ENCODE measurements at places on chromosomes 12 and 14. TPM values are rescaled to one million over a fixed set of nuclear protein-coding genes. Genes with fewer than 3 reads are reported as not detected.
A peak's percentile ranks its signal among the peaks of the same experiment; 100 is the strongest.

GRCh38 chr14:54902143-54902520 lies 494 bp downstream of the GCH1 start:
- peak; percentile 54 for DNase-seq

DNA sequence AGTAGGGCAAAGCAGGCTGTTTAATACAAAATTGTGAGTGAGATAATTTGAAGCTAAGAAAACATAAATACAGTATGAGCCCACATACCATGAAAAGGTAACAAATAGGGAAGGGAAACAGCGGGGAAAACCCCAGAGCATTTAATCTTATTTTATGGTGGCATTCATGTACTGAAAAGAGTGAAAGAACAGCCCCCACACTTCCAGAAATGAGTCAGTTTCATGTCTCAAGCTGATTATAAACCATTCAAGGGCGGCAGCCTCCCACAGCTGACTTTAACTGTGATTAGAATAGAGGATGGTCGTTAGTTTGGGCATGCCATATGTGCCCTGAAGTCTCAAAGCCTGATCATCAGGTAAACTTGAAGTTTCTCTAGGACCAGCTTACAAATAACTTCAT lies 64.5 kb downstream of the FOXG1 start:
- no peak for DNase-seq

GRCh38 chr12:59382282-59383078 lies 213.3 kb upstream of the SLC16A7 start:
- DNase-seq, result no peak

DNA sequence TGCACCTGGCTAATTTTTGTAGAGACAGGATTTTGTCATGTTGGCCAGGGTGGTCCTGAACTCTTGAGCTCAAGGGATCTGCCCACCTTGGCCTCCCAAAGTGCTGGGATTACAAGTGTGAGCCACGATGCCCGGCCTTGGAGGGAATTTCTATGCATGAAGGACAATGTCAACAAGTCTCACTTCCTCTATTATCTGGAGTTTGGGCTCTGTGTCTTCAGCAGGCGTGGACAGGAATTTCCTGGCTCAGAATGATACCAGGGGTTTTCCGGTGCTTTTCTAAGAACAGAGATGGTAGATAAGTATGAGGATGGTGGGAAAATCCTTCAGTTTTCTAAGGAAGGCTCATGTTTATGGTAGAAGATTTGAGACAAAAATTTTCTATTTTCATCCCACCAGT lies 75.0 kb upstream of the CCDC60 start:
- no peak for DNase-seq

- DNase-seq, result peak; percentile 78
Observed at GRCh38 chr14:96038920-96039632, at the start of gene C14orf132. Gene C14orf132, plus strand, starts transcription at chr14:96039362. Its CDS starts 139 bp downstream, at chr14:96039501.

- DNase-seq, result no peak
Observed at GRCh38 chr12:114408471-114408885, 2.5 kb upstream of the TBX5 start.

- peak; percentile 52 for DNase-seq
Observed at GRCh38 chr14:95291859-95292542, 27.7 kb downstream of the CLMN start.

GRCh38 chr14:89504602-89505313 lies 87.7 kb upstream of the FOXN3 start:
- peak; percentile 60 for DNase-seq

DNA sequence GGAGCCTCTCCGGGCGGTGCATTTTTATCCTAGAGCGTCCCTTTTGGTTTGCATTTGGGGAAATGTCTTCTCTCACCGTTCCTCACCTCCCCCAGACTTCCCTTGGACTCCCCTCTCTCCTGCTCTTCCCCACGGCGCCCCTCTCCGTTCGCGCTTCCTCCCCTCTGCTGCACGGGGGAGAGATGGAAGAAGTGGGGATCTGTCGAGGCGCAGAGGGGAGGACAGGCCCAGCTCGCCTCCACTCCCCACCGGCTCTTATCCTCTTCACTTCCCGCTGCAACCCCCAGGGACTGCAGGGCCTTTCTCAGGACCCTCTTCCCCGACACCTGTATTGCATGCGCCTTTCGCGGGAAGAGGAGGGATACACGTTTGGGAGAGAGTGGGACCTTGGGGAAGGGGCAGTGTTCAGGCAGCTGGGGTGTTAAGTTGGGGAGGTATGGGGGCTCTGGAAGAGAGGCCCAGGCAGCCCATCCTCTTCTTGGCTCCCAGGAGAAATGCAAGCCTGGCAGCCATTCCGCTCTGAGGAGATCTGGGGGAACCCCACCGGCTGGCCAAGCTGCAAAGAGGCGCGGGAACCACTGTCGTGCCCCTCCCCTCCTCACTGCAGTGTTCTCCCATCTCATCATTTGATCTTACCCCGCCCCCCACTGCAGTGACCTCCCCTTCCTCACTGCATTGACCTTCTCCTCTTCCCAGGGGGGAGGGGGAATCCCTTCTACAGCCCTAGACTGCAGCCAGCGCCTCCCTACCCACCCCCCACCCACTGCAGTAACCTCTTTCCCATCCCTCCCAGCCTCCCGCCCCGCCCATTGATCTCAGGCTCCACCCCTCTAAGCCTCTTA lies 788 bp downstream of the ENO2 start:
- DNase-seq, result no peak

GRCh38 chr14:37665479-37665878 lies 70.0 kb downstream of the TTC6 start:
- no peak for DNase-seq

DNA sequence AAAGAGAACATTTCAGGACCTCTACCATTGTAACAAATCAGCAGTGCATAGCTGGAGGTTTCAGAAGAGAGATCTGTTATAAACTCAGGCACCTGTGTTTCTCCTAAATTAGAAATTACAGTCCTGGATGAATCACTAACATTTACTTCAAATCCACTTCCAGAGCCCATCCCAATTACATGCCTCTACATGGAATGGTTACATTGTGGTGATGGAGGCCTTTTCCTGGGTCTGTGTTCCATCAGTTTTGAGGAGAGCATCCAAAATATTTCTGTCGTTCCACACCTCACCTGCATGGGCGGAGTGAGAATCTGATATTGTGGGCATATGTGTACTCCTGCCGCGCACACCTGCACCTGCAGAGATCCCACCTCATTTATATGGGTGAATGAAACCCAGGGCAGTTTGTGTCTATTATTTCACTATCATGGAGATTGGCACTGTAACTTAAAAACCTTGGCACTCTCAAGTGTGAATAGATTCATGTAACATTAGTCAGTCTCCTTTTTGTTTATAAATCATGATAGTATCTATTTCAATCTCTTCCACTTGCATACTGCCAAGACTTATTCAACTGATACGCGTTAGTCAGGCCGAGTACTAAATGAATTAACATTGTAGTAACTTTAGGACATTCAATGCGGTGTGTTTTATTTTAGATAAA lies 215.1 kb upstream of the FAR2 start:
- DNase-seq, result no peak

GRCh38 chr12:95551305-95551704 lies at the start of gene USP44:
Gene USP44, minus strand, starts transcription at chr12:95551476. Its CDS starts 17,220 bp downstream, at chr12:95534256.
- no peak for DNase-seq

DNA sequence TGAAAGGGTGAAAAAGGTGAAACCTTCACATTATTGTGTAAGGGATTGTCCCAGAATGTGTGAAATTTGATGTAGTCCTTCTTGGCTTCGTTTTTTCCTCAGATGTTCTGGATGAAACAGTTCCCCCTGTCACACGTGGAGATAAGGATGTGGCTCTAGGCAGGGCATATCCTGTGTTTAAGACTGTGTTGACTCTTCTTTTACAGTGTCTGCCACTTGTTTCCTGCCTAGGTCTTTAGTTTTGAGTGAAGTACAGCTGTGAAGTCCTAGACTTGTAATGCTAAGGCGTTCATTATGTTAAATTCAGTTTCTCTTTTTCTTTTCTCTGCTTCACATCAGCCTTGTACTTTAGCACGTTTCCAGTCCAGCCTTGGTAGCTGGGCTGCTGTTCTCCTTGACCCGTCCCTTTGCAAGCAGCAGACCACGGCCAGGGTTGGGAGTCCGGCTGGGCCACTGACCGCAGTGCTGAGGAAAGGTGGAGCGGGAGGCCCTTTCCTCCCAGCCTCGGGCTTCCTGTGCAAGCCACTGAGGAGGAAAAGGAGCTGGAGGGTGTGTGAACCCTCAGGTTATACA lies 59.1 kb downstream of the RASSF3 start:
- no peak for DNase-seq

DNA sequence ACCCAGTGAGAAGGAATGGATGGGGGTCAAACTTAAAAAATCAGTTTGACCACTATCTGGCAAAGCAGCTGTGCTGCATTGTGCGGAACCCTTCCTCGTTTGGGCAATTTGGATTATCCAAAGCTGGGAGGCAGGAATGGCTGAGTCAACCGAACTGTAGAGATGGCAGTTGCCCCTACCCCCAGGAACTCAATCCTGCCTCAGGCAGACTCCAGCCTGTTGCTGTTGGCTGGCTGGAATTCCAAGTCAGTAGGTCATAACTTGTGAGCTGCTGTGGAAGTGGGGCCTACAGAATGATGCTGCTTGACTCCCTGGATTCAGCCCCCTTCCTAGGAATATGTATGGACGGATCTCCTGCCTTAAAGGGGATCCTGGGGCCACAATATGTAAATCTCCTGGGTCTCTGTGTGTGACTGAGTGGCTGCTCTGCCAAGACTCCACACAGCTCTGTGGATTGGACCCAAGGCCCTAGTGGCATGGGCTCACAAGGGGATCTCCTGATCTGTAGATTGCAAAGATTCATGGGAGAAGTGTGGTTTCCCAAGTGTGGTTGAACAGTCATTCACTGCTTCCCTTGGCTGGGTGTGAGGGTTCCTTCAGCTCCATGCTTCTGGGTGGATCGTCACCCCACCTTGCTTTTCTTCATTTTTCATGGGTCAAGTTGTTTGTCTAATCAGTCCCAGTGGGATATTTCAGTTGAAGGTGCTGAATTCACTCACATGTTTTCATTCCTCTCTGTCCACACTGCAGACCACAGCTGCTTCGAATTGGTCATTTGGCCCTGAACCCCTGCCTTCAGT lies 19.2 kb downstream of the LUM start:
- no peak for DNase-seq

DNA sequence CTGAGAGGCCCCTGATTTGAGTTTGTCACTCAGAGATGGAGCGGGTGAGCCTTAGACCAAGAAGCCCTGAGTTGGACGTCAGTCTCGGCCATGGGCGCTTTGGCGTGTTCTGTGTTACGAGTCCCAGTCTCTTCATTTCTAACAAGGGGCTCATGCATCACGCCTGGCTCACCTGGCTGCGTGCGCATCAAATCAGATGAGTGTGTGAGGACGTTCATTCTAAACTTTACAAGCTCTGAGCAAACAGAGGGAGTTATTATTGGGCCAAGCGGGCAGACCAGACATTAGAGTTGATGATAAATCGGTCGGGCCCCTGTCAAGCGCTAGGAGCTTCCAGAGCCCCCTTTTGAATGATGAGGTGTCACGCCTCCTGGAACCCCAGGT lies 117.2 kb downstream of the CALM1 start:
- no peak for DNase-seq

AICDA gene
- total RNA-seq, result not detected

DNA sequence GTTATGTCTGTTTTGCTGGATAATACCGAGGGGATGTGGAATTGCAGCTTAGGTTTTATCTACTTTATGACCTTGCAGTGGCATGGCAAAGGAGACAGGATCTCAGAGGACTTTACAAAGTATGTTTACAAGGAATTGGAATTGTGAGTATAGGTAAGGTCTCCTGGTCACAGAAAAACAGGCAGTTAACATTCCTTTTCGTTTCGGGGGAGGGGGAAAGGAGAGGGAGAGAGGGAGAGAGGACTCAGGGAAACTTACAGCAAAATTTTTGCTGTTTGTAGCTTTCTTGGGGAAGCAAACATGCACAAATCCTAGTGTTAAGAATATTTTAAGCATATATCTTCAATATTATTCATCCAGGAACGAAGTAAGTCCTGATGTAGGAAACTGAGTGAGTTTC lies 590.5 kb upstream of the LRFN5 start:
- DNase-seq, result no peak

IKZF4 gene
- total RNA-seq, result 0.30 TPM

DNA sequence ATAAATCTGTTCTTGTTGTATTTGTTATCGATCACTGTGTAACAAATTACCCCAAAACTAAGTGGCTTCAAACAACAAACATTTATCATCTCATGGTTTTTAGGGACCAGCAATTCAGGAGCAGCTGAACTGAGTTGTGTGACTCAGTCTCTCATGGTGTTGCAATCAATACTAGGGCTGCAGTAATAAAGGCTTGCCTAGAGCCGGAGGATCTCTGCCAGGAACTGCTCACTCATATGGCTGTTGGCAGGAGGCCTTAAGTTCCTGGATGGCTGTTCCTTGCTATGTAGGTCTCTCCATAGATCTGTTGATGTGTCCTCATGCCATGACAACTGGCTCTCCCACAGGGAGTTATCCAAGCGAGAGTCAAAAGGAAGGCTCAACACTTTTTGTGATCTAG lies 3.8 kb upstream of the PSMC6 start:
- peak; percentile 89 for DNase-seq

NTS gene
- not detected for total RNA-seq

ACOT4 gene
- total RNA-seq, result 0.76 TPM

GRCh38 chr12:49276304-49277290 lies 11.7 kb downstream of the TUBA1C start:
- DNase-seq, result no peak

DNA sequence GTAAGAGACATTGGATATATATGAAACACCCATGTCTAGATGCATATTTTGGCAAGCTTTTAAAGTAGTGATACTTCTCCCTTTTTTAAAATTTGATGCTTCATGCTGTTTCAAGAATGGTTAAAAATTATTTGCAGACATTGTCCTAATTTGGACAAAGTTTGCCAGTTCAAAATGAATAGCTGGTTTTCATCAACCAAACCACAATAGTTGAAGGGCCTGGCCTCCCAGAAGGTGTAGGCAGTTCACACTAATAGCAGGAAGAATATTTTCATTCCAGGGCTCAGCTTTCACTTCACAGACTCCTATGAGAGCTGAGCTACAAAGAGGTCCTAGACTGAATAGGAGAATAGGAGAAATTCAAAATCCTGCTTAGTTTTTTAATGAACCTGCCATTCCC lies 78.7 kb downstream of the STXBP6 start:
- DNase-seq, result no peak

DNA sequence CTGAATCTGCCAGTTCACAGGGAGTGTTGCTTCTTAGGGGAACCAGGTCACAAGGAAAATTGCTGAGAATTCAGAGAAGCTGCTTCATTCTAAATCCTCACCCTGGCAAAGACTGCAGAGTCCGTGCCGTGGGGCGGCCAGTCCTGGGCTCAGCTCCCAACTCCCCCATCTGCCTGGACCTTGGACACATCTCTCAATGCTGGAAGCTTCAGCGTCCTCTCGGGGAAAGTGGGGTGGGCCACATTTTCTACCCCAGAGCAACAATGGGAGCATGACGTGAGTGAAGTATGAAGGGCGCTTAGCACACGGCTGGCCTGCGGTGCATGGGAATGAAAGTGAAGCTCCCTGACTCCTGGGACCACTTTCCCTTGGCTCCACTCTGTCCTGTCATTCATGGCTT lies 31.2 kb downstream of the HVCN1 start:
- no peak for DNase-seq

GRCh38 chr14:38693423-38693822 lies 409.6 kb downstream of the SEC23A start:
- DNase-seq, result no peak

- DNase-seq, result no peak
Observed at GRCh38 chr12:66623455-66623854, 55.4 kb downstream of the GRIP1 start.

CPNE6 gene
- not detected for total RNA-seq

Data from MG63 (cell line).